ENCODE measurements at places on chromosomes 7 and 10.

- DNase-seq: no peak
Measured at GRCh38 chr7:112416127-112416526, 34.1 kb upstream of the IFRD1 start.

- no peak for DNase-seq
Measured at GRCh38 chr10:52314822-52315552, 906 bp downstream of the DKK1 start.

DNA sequence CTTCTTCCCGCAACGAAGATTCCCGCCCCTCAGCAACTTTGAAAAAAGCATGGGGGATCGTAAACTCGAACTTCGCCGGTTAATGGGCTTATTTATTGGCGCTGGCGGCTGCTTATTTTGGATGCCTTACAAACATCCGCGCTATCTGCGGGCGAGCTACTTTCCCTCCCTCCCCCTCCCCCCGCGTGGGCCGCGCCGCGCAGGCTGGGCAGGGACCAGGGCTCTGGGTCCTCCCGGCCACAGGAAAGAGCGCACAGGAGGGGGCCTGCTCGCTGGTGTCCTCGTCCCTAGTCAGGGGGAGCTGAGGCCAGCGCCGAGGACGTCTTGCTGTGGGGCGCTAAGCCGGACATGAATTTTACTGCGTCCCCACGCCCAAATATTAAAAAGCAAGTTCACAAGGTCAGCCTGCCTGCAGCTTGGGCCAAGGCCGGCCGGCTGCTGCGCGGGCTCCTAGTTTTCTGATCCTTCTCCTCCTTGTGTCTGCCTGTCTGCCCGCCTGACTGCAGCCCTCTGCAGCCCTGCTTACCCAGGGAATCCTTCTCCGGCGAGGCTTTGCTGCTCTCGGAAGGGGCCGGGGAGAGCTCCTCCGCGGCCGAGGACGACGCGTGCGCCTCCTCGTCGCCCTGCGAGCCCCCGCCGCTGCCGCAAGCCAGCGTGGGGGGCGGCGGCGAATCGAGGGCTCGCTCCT, 1.2 kb downstream of the HOXA10 start:
- no peak for DNase-seq

DNA sequence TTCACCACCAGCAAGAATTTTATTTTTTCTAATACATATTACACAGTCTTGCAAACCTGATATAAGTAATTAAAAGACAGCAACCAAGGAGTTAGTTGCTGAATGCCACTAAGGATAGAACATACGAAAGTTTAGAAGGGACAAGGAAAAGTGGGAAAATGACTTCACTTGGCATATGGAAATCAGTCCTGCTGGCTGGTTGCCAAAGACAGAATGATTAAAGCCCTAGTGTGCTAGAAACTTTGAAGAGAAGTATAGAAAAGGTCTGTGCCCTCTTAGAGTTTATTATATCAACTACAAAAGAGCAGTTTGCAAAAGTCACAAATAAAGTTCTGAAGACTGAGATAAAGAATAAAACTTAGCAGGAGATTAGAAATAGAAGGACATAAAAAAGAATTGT, 5.8 kb upstream of the YAE1 start:
- no peak for DNase-seq

- no peak for DNase-seq
Measured at GRCh38 chr7:156895024-156895780, 2.2 kb upstream of the LMBR1 start.

DNA sequence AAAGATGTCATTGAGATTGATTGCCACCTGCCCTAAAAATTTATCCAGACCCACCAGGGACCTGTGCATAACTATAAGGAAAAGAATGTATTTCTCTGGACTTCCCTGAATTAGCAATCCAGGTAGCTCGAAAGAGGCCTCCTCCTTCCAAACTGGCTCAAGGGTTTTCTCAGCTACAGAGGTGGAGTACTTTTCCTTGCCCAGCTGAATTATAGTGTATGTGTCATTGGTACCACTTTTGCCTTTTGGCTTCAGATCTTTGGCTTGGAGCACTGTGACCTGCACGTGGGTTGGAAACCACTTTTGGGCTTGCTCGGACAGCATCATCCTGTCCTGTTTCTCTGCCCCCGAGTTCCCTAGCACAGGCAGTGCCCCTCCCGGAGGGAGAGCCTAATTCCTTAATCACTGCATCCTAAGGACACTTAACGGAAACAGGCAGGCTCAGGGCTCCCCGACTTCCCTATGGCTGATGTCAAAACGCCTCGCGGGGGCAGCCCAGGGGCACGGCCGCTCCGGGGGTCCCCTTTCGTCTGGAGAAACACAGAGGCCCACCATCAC, 825 bp downstream of the RAB11FIP2 start:
- DNase-seq: peak; percentile 24

DNA sequence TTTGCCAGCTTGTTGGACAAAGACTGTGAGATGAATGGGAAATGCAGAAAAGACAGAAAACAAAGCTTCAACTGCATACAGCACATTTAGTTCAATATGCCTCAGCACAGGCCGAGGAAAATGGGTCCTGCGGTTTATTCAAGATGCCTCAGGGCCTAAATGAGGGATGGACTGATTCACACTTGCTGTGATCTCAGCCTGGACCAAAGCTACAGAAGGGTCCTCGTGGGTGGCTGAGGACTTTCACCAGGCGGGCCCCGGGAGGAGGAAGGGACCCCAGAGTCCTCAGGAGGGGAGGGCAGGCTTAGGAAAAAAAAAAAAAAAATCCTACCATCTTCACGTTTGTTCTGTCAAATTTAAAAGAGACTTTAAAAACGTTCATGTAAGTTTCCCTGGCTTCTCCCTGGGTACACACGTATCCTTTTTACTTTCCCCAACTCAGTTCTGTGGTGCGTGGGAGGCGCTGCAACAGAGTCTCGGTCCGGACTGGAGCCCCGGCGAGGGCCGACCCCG, 624 bp upstream of the ZNF783 start:
- no peak for DNase-seq

DNA sequence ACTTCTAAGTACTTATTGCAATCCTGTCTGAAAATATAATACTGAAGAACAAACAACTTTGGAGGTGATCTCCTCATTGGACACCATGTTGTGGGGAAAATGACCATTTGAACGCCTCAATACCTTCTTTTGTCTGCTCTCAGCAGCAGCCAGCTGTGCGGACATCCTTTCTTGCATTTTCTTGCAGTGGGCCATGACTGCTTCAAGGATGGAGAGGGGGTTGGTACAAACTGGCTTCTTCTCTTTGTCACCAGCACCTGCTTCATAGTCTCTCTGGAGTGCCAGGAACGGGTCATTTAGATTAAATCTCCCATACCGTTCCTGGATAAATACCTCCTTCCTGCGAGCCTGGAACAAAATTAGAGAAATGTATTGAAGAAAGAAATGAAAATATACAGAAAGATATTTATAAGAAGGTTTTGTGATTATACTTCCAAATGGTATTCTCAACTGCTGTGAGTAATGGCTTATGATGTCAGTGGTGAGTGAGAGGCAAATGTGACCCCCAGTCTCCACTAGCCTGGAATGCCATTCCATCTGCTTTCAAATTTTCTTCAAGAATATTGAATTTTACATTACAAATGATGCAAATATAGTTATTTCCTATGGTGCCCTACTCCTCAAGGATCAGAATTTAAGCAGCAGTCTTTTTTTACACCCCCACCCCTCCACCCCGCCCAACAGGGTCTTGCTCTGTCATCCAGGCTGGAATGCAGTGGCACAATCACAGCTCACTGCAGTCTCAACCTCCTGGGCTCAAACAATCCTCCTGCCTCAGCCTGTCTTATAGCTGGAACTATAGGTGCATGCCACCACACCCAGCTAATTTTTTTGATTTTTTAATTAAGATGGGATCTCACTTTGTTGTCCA, 62.4 kb downstream of the CTTNBP2 start:
- no peak for DNase-seq

DNA sequence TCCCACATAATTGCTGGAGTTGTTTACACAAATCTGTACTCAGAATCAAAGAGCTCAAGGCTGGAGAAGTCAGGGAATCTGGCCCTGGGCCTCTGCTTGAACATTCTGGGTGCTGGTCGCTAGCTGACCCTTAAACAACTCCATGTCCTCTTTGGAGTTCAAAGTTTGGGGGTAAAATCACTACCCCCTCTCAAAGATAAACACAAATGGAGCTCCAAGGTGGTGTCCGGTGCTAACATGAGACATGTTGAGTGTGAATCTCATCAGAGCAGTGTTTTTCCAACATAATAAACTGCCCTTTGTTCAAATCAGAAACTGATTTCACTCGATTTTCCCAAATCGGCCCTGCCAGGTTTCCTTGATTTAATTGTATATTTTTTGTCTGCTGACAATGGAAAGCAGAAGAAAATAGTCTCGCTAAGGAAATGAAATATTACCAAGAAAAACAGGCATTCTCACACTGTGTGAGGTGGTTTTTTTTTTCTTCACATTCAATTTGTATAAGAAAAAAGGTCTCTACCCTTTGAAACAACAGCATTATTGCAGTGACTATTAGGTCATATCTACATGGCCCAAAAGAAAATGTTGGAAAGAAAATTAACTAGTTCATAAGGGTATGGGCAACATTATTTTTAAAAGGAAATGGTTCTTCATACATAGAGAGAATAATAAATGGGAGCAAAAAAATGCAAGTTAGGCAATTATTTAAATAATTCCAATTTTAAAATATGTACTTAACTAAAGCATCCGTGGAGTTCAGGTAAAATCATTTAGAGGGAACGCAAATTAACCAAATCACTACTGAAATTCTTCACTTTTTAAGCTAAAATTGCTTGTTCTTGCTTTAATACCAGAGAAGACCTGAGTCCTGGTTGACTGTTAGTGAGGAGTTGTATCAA, 56.1 kb upstream of the CAPZA2 start:
- DNase-seq: no peak

DNA sequence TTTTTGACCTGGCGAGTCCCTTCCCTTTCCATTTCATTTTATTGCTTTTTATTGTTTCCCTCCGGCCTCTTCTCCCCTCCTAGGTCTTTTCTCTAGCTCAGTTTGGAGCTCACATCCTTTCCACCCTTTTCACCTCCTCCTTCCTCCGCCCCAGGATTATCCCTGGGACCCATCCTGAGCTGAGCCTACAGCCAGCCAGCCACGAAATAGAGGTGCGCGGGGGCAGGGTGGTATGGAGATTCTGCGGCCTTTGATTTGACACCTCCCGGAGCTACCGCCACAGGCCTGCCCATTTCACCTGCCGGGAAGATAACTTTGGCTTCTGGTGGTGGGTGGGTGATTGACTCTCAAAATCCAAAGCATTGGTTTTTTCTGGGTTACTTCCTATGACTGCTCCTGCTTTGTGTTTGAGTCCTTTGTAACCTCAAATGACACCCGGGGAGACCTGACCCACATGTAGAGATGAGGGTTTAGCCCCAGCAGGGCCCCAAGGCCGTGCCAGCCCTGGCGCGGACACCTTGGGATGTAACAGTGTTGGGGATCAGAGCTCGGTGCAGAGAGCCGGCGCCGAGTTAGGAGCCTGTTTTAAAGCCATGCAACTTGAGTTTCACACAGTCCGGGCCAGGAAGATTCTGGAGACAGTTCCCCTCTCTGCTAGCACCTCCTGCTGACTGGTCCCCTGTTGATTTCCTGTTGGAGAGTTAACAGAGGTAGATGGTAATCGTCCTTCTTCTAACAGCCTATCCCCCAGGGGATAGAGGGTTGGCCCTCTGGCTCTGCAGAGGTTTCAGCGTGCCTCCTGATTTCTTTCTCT, 1.5 kb downstream of the DUSP5 start:
- no peak for DNase-seq

- DNase-seq: no peak
Measured at GRCh38 chr7:43501870-43502269, 81.0 kb upstream of the STK17A start.

GRCh38 chr7:159065852-159066480, 78.7 kb downstream of the VIPR2 start:
- no peak for DNase-seq

DNA sequence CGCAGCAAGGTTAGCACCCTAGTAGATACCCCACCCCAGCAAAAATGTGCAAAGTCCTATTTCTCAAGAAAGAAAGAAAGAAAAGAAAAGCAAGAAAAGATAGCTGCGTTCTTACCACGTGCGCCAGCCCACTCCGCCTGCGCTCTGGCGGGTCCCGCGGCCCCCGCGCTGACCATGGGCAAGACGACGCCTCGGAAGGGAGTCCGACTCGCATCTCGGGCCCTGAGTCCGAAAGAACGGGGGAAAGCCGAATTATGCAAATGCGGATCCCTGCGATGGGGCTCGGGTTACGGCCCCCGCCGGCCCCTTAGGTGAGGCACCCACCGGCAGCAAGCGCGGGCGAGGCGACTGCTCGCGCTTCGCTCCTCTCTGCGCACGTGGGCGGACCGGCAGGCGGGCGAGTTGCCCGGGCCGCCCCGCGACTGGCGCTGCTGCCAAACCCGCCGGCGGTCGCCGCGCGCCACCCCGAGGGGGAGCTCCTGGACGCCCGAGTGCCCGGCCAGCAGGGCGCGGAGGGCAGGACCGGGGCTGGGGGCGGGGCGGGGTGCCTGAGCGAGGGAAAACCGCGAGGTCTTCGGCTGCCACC, 2.4 kb upstream of the EGR2 start:
- peak; percentile 45 for DNase-seq

GRCh38 chr7:42315631-42316030, 78.6 kb upstream of the GLI3 start:
- DNase-seq: no peak

GRCh38 chr10:824497-824896, 107.0 kb downstream of the LARP4B start:
- DNase-seq: no peak

GRCh38 chr7:101170617-101171441, 5.5 kb upstream of the VGF start:
- no peak for DNase-seq

GRCh38 chr10:52030051-52030790, 283.9 kb upstream of the DKK1 start:
- no peak for DNase-seq

- DNase-seq: no peak
Measured at GRCh38 chr10:76086761-76087639, 655.6 kb downstream of the LRMDA start.

GRCh38 chr10:79066411-79067240, 2.1 kb upstream of the ZMIZ1 start:
- DNase-seq: peak; percentile 27

GRCh38 chr7:122073635-122074034, 70.4 kb downstream of the AASS start:
- DNase-seq: no peak

GRCh38 chr7:44466300-44467216, 23.9 kb downstream of the NUDCD3 start:
- no peak for DNase-seq

GRCh38 chr10:46548498-46549090, 7.9 kb downstream of the GPRIN2 start:
- no peak for DNase-seq

DNA sequence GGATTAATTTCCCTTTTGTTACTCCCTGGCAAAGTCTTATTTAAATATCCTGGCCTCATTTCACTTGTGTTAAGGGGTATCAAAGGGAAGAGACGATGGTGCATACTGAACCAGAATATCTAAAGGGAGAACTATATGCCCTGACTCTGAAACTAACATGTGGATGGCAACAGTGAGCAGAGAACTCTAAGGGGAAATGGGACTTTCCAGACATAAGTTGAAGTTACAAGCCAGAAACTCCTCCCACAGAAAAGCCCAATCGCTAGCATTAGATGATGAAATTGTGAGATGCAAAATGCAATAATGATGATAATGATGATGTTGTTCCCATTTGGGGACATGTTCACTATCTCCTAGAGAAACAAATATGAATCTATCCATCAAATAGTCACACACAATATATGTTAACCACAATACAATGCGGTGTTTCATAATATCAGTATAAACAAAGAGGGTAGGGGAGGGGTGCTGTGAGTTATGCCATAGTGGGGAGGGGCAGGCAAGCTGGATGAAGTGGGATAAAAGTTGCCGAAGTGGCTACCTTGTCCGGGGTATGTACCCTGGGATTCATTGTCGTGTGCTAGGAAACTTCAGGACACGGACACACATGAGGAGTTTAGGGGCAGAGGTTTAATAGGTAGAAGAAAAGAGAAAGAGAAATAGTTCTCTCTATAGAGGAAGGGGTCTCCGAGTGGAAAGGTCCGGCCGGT, 37.1 kb downstream of the TMEM229A start:
- no peak for DNase-seq

Measured in T-helper 2 cell (primary cell).